Activated CD8-positive, alpha-beta memory T cell treated with anti-CD3 and anti-CD28 coated beads for 1 hour (primary cell): ENCODE measurements at places on chromosomes 6 and 20.

DNA sequence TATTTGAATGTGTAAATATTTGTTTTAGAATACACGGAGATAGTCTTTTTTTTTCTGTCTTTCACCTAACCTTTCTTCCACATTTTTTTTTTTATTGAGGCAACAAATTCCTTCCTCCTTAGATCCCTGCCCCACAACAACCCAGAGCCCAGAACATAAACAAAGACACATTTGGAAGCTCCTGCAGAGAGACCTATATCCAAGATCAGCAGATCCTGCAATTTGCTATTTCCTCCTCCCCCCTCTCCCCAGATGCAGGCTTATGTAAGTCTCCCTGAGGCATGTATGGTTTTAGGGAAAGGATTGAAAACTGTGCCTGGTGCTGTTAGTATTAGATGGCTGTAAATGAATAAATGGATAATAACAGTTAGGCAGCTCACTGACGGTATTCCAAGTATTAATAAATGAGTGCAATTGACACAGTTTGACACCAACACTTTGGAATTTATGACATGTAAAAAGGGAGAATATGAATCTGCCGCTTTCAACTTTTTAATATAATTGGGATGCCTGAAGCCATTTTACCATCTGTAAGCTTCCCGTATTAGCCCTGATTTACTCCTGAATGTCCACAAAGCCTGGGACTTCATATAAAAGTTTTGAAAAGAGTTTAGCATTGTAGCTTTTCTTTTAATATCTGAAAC lies 608.3 kb upstream of the CITED2 start:
- DNase-seq: no peak

DNA sequence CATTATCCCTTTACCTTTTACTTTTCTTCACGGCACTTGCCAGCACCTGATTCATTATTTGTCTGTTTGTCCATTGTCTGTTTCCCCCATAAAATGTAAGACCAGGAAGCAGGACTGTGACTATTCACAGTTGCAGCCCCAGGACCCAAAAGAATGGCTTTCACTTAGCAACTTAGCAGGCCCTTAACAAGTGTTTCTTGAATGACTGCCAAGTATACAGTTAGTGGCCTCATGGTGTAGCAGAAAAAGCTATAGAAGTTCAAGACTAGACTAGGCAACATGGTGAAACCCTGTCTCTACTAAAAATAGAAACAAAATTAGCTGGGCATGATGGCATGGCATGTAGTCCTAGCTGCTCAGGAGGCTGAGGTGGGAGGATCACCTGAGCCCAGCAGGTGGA lies 4.3 kb downstream of the SLC26A8 start:
- no peak for DNase-seq

- no peak for DNase-seq
Observed at GRCh38 chr6:143135325-143135724, 74.6 kb downstream of the AIG1 start.

DNA sequence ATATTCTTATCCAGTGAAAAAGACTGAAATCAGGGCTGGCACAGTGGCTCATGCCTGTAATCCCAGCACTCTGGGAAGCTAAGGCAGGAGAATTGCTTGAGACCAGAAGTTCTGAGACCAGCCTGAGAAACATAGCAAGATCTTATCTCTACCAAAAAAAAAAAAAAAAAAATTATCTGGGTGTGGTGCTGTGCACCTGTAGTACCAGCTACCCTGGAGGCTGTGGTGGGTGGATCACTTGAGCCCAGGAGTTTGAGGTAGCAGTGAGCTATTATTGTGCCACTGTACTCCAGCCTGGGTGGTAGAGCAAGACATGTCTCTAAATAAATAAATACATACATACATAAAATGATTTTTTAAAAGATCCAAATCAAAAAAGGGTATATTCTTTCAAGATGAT lies 6.3 kb downstream of the CALHM6 start:
- DNase-seq: no peak

DNA sequence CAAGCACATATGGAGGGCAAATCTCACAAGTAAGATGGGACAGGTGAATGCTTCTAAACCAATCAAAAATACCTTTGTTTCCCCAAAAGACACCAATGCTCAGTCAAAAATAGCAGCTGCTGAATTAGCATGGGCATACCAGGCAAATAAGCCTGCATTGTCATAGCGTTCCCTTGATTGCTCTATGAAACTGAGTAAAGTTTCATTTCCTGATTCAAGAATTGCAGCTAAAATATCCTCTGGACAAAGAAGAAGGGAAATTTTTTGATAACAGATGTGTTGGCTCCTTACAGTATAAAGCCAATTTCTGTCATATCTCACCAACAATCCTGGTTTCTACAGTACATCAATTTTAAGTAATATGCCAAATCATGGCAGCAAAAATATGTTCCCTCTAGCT lies 3.3 kb upstream of the TMEM14A start:
- DNase-seq: no peak

DNA sequence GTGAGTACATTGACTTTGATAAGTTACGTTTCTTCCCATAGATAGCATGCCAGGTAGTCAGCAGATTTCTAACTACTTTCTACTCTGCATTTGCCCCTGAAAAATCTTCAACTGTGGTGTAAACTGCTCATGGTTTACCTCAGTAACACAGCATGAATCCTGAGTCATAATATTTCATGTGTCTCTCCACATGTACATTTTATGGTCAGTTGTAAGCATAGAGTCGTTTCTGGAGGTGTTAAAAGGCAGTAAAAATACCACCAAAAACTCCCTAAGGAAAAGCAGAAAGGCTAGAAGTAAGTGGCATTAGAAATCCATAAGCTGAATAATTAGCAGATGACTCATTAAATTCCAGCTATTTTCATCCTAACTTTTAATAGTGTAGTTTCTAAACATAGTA lies 4.1 kb upstream of the GPR63 start:
- DNase-seq: no peak

- DNase-seq: no peak
Observed at GRCh38 chr6:90266905-90267621, 29.6 kb downstream of the BACH2 start.

DNA sequence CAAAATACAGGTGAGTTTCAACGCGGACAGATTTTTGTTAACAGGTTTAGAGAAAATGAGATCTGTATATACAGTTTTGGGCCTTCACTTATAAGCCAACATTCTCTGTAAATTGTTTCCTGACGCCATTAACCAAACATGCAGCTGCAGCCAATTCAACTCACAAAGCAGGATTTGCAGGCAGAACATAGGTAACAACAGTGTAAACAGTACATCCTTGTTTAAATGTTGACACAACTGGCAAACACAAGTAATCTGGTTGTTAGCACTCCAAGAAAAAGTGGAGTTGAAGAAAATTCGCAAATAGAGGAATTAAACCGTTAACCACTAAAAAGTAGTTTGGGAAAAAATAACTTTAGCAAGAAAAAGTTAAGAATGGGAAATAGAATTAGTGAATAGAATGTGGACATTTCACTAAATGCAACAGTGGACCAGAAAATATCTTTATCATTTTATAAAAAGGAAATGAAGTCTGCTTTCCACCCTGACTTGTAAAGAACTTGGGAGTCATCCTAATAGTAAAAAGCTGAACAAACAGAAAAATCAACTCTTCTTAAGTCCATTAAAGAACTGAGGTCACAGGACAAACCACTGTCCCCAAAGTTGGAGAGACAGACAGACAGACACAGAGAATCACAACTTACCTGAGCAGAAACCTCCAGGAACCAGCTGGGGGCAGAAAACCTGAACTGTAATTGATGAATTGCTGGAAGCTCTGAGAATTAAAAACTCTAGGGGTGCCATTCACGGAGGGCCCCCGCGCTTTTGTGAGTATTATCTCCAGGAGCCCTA lies 10.1 kb downstream of the SMIM28 start:
- DNase-seq: no peak

- DNase-seq: no peak
Observed at GRCh38 chr6:76510489-76510888, 438.0 kb upstream of the IMPG1 start.

DNA sequence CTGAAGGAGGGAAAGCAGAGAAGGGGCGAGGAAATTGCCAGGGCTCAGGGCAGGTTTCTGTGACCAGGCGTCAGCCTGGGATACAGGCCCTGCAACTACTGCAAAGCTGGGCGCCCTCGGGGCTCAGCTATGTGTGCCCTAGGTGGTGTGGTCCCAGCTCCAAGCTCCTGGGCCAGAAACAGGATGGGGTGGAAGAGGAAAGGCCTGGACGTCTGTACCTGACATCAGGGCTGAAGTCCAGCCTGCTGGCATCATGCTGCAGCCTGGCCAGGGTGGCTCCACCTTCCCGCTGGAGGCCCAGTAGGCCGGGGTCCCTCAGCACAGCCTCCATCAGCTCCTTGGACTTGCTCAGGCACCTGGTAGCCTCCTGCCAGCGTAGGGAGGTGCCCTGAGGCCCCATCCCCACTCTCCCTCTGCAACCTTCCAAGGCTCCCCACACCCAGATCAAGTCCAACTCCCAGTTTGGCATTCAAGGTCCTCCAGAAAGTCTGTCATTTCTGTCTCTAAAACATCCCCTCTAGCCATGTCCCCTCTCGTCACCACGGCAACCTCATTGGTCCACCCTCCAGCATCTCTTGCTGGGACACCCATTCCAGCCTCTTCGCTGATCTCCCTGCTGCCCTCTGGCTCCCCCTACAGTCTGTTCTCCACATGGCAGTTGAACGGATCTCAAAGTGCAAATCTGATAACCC lies 38.2 kb downstream of the KIAA1755 start:
- no peak for DNase-seq

DNA sequence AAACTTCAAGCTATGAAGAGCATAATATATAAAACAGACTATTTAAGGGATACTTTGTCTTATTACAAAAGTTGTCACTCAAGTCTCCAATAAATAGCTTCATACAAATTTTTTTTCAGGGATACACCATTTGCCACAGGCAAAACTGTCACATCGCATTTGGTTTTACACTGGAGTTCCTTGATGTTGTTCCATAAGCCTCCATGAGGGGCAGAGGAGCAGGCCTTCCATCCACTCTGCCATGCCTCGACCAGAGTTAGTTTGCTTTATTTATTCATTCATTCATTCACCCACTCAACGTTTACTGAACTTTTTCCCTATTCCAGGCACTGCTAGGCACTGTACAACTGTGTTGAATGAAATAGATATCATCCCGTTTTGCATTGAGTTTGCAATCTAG lies 246.6 kb downstream of the PHF3 start:
- DNase-seq: no peak

DNA sequence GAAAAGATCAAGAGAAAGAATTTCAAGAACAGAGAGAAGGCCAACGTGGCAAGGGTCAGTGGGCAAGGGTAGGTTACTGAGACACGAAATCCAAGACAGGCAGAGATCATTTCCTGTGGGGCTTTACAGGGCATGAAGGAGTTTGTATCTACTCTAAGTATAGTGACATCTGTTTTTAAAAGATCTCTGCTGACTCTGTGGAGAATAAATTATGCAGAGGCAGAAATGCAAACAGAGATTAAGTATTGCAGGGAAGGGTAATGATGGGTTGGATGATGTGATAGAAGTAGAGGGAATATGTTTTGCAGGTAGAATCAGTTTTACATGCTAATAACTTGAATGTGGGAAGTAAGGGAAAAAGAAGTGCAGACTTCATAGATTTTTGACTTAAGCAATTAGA lies 243.5 kb downstream of the FRK start:
- DNase-seq: no peak
